ENCODE measurements at places on chromosomes 4 and X.

DNA sequence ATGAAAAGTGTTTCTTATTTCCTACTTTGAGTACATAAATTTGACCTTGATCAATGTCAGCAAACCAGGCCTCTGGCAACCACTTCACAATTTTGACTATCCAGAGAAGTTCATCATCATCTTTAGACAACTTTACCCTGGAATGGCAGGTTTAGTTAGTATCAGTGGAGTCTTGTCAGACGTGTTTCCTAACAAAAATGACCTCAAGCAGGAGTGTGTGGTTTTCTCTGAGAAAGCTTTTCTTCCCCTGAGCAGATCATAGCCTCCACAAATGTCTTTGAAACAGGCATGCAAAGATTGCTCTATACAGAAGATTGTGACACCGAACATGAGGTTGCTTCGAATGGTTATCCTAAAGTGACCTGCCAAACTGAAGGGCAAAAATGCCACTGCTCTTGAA lies 642.3 kb downstream of the RPA4 start:
- DNase-seq: no peak

DNA sequence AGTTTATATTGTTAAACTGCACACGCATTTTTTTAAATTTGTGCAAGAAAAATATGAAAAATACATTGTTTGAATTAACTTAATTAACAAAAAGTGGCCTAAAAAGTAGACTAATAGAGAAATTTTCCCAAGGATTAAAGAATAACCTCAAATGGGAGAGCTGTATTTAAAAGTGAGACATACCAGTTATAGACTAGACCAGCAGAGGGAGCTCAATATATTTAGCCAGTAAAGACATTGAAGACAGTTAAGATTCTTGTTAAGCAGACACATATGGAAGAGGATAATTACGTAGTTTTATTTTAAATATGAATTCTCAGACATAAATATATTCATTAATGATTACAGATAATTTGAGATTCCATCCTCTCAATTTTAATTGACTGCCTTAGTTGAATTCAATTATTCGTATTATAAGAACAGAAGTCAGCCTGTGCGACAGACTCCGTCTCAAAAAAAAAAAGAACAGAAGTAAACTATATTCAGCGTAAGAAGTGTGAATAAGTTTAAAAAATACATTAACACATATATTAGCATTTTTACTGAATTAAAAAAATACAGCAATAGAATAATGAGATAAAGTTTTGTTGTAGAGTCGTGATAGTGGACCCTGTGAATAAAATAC lies 64.8 kb downstream of the GLRA3 start:
- DNase-seq: no peak

- DNase-seq: no peak
These were observed 533 bp upstream of the SYAP1 start for GRCh38 chrX:16718824-16719333.

DNA sequence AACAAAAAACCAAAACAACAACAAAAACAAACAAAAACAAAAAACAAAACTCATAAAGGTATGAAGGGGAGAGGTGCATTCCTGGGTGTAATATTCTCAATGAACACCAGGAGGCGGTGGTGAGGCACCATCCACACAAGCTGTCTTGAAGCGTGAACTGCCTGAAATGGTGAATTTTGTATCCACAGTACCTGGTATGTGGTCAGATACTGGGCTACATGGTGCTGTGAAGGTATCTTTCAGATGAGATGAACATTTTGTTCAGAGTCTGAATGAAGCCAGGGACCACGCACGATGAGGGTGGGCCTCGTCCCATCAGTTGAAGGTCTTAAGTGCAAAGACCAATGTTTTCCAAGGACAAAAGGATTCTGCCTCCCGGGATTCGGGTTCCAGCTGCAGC lies 58.5 kb downstream of the ASMT start:
- DNase-seq: no peak

DNA sequence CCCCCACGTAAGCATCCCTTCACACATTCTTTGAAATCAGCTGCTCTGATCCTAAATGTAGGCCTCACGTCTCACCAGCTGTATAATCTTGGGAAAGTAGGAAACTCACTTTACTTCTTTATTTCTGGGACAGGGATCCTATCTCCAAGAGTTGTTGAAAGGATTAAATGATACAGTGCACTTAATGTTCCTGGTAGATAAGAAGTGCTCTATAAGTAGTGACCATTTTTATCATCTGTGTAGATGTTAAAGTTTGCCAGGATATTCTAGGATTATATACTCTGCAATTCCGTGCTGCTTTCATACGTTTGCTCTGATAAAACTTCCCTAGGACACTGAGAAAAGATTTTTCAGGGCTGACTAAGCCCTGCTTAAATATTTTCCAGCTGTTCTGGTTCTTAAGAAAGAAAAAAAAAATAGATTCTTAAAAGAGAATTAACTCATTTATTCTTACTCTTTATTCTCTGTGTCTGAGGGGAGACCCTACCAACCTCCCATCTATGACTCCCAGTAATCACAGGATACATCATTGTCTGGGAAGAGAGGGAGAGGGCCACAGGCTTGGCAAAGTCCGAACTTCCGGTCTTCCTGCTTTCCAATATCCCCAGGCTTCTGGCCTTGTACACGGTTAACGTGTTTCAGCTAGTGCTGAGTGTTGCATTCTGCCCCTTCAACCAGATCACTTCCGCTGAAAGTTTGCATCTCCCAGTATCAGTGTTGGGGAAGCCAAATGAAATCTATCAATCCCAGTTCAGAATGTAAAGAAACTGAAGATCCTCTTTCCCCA lies 269.2 kb downstream of the TRIML1 start:
- no peak for DNase-seq

DNA sequence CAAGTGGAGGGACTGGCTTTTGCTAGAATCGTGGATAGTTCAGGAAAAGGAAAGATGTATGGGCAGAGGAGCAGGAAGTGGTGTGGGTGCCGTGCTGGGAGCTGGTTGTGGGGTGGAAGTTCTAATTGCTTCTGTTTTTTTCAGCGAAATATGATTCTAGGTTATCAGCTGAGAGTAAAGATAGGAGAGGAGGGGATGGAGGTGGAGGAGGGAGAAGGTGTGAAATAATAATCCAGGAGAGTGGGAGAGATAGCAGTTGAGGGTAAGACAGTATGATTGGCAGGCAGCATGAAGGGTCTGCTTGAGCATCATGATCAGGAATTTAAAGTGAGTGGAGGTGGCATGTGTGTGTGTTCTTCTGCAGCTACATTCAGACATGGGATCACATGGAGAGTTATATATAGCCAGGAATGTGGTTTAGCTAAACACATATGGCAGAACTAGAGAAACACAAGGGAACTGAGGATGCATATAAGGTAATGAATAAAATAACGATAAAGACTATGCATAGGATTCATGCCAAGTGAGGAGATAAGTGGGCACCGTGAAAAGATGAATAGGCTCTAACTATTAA lies 133.7 kb downstream of the ANK2 start:
- no peak for DNase-seq

DNA sequence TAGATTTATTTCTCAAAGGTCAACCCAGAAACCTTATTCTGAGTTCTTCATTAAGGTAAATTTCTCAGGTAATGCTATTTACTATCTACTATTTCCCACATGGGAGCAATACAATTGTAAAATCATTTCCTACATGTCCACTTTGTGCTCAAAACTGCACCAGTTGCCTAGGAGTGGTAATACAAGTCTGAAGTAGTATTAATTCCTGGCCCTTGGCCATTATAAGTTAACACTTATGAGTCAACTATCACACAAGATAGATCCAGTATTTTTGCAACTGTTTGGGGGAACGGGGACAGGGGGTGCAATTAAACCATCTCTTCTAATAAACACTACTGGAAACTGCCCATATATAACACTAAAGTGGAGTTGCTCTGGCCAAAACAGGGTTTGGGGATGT lies 48.9 kb downstream of the ACSL4 start:
- no peak for DNase-seq

DNA sequence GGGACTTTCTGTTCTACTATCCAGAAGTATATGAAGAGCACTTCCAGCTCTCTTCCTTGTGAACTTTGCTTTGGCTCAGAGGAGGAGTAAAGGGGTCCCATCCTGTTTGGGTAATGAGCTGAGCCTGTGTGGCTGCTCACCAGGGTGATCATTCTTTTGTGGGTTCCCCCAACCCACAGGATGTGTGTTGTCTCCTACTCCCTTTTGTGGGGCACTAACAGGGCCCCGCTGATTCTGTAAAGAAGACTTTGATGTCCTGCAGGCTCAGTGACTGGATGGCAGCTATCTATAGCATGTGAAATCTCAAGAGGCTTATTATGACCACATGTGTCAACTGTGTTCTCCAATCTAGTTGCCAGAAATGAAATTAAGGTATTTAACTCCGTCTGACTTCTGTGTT lies 40.8 kb downstream of the ZNF518B start:
- no peak for DNase-seq

DNA sequence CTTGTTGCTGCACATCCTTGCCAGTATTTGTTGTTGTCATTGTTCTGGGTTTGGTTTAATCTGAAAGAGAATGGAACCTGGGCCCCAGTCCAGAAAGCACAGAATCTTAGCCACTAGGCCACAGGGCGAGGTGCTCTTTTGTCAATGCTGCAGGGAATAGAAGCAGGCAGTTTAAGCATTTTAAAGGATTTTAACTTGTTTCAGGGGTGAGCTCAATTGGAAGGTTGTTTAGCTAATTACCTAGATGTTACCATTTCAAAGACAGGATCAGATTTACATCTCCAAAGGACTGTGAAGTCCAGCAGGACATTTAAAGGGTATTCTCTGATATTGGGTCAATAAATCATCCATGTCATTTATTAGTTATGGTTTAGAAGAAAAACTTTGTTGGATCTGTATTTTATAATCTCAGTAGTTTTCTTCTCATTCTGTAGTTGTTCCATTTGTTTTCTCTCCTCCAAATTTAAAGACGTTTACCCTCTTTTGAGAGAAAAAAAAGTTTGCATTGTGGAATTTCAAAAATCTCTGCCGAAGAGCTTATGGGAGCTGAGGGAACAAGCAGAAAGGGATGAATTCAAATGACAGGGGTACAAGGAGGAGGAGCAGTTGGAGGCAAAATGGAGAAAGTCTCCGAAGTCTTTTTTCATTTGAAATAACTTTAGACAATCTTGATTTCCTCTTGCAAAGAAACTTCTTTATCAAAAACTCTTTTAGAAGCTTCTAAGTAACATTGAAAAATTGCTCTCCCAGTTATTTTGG lies 57.5 kb upstream of the FAM47C start:
- no peak for DNase-seq

GRCh38 chr4:8602686-8603430 lies 10.3 kb downstream of the CPZ start:
- DNase-seq: no peak

DNA sequence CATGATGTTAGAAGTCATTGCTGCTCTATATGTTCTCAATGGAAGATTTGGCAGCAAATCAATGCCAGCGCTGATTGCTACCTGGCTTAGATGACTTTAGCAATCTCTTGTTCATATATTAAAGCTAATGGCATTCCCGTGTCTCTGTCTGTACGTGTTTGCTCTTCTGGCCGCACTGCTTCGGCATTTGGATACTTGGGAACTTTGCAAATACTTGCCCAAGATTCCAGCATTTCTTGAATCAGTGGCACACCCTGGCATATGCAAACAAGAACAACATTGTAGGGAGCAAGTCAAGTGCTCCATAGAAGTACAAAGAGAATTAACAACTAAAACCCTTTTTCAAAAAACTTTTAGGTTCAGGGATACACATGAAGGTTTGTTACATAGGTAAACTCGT lies 128.9 kb upstream of the TMEM164 start:
- DNase-seq: no peak

- DNase-seq: no peak
These were observed 33.5 kb downstream of the ACE2 start for GRCh38 chrX:15567267-15567666.

GRCh38 chr4:102042871-102043802 lies 252.6 kb downstream of the BANK1 start:
- DNase-seq: no peak

DNA sequence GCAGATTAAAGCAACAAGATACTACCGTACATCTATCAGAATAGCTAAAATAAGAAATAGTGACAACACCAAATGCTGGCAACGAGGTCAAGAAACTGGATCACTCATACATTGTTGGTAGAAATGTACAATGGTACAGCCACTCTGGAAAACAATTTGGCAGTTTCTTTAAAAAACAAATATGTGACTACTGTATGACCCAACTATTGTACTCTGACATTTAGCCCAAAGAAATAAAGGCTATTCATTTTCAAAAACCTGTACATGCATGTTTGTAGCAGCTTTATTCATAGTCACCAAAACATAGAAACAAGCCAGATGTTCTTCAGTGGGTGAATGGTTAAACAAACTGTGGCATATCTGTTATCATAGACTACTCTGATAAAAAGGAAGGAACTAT lies 8.2 kb downstream of the CLCN3 start:
- no peak for DNase-seq

DNA sequence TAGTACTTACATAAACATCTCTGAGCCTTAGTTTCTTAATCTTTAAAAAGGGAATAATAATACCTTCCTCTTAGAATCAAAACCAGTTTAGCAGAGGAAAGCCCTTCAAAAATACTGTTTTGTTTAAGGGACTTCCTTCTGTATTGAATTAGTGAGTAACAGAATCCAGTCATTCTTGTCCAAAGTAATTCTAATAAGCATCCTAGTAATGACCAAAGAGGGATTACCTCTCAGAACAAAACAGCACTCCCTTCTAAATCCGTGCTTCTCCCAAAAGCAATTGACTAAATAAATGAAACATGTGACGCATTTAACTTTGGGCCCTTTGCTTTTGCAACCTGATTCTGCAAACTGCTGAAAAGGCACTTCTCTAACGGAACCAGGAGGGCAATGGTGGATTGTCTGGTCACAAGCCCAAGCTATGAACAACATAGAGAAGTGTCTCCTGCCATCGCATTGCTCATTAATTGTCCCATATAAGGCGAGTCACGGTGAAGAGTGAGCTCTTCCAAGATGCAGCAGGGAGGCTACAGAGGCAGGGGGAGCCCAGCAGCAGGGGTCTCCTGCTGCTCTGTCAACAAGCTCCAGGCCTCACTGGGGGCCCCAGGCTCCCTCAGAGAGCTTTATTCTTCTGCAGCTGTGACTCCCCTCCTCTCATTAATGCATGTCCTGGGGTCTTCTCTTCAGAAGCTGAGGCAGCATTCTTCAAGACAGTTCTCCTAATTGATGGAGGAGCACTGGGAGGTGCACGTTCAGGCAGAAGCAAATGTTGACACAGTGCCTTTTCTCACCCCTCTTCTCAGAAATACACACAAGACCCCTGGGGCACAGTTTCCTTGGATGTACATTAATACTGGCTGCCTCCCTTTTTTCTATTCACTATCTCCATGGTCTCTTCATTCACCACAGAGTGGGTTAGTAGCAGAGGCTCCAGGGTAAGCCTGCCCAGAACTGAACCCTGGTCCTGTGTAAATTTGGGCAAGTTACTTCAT lies 419.6 kb upstream of the RASGEF1B start:
- no peak for DNase-seq

GRCh38 chr4:149120331-149121022 lies 678.3 kb upstream of the NR3C2 start:
- no peak for DNase-seq

DNA sequence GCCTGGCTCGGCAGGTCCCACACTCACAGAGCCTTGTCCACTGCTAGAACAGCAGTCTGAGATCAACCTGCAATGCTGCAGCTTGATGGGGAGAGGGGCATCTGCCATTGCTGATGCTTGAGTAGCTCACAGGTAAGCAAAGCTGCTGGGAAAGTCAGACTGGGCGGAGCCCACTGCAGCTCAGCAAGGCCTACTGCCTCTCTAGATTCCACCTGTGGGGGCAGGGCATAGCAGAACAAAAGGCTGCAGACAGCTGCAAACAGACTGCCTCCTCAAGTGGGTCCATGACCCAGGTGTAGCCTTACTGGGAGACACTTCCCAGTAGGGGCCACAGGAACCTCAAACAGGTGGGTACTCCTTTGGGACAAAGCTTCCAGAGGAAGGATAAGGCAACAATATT lies 110.6 kb upstream of the ADAMTS3 start:
- DNase-seq: no peak

Measured in DMS79 treated with DMSO at 0.1 percent for 48 hours (cell line).